ENCODE measurements at places on chromosomes 3 and 15.

DNA sequence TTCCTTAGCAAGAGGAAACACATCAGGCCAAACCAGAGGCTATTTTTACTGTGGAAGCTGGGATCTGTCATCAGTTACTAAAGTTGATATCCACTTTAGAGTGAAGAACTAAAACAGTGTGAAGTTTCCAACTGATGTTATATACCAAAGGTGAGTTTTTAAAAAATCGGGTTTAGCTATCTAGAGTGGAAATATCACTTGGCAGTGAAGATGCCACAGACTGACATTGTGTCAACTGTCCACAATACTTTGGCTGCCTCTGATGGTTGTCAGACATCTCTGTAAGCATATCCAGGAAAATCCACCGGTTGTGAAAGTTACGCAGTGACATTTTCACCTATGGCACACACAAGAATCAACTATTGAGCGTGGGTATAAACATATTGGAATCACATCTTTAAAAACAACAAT lies 9.2 kb downstream of the ZIC1 start:
- DNase-seq: no peak

- DNase-seq: no peak
Measured at GRCh38 chr15:88124199-88124598, 132.3 kb downstream of the NTRK3 start.

DNA sequence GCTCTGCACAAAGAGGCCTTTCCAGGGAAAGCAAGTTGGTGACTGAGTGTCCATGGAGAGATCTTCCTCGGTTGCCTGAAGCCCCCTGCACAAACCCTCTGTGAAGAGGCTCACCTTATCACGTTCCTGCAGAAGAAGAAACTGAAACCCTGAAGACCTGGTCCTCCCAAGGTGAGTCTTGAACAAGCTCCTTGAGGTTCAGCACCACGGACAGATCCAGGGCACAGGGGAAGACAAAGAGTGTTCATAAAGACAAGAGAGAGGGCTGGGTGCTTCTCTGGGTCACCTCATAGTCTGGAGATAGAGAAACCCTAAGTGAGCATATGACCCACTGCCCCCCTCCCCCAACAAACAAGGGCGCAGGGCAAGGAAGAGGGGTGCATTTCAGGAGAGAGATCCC lies 21.7 kb upstream of the TBC1D21 start:
- DNase-seq: no peak

DNA sequence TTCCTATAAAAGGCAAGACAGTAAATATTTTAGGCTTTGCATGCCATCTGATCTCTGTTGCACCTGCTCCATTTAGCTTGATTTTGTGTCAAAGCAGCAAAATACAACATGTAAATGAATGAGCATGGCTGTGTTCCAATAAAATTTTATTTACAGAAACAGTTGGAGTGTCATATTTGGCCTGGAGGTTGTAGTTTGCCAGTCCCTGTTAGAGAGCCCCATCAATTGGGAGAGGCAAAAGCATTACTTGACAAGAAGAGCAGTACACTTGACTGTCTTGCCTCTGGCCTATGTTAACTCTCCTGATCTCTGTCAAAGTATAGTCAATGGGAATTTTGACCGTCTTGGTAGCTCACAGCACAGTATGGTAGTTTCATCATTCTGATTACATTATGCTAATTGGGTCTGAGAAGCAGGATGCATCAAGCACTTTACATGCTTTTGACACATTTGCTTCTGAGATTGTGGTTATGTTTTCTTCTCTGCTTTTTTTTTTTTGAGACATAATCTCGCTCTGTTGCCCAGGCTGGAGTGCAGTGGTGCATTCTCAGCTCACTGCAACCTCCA lies 35.4 kb downstream of the SLC28A2 start:
- DNase-seq: no peak

DNA sequence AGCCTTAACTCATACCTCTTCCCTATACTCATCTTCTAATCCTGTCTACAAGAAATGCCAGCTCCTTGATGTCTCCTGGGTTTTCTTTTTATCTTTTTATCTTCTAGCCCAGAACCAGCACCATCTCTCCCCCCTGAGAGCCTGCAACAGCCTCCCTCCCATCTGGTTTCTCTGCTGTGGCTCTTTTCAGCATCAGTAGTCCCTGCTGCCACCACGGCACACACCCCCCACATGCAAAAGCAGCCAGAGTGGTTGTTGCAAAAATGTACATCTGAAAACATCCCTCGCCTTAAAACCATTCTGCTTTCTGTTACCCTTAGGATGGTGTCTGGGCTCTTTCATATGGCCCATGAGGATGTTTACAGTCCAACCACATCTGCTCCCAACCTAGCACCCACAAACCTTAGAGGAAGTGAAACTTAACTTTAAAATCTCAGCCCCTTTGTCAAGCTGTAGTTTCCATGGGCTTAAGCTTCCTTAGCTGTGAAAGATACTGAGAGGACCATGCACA lies 775 bp downstream of the TTC21A start:
- no peak for DNase-seq

GRCh38 chr3:112779558-112780480 lies 66.8 kb downstream of the CD200R1L start:
- DNase-seq: no peak

- no peak for DNase-seq
Measured at GRCh38 chr15:70226337-70226980, 128.7 kb upstream of the TLE3 start.

DNA sequence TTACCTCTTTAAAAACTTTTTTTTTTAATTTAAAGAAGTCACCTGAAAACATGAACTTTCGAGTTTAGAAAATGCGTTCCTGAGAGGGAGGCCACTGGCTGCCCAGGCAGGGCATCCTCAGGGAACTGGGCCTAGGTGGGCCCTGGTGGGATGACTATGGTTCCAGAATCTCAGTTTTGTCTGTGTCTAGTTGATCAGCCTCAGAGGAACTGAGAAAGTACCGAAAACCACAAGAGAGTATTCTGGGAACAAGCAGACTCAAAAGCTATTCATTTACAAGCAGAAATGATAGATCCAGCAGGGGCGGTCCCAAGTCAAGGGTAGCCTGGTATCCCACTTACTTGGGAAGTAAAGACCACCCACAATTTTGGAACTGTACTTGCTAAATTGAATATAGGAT lies 10.5 kb downstream of the WWTR1 start:
- no peak for DNase-seq

GRCh38 chr15:83574345-83574744 lies 79.6 kb upstream of the ADAMTSL3 start:
- no peak for DNase-seq

GRCh38 chr3:140523600-140523999 lies 154.3 kb upstream of the TRIM42 start:
- no peak for DNase-seq

DNA sequence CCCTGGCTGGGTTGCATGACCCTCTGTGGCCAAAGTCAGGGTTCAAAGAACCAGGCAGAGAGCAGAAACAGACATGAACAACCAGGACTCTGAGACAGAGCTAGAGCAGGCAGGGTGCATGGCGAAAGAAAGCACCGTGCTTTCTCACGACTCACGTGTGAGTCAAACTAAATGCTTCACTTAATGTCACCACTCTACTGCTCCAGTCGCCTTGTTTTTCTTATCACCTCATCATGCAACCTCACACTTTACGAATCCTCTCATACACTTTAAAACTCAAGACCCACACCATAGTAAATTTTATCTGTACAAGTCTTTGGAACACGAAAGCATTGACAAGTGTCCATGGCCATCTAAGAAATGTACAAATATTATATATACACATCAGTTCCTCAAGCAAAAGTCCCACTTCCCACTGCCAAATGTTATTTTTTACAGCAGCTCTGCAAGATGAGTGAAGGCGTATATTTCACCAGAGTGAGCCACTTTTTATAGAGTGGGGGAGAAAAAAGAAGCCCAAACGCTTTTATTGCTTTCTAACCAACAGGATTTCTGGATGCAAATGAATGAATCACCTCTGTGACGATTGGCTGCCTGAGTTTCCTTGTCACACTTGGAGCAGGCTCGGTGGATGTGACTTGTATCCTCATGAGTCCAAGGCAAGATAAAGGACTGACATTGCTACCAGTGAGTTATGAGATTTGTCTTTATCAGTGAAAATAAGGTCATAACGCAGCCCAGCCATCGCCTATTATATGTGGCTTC lies 16.0 kb upstream of the MEGF11 start:
- DNase-seq: peak; percentile 11

GRCh38 chr15:93274257-93274656 lies 185.2 kb upstream of the RGMA start:
- no peak for DNase-seq

DNA sequence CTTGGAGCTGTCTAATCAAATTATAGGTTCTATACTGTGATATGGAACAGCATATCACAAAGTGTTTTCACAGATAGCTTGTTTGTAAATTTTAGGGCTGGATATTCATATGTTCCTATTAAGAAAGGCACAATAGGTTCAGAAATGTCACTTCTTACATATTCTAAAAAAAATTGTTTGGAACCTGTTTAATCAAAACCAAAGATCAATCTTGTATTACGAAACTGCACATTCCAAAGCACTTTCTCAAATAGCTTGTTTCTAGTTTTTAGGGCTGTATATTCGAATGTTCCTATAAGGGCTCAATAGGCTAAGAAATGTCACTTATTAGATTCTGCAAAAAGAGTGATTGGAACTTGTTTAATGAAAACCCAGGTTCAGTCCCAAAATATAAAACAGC lies 67.4 kb upstream of the OSBPL11 start:
- no peak for DNase-seq

GRCh38 chr15:69602921-69603320 lies 150.3 kb downstream of the RPLP1 start:
- no peak for DNase-seq

DNA sequence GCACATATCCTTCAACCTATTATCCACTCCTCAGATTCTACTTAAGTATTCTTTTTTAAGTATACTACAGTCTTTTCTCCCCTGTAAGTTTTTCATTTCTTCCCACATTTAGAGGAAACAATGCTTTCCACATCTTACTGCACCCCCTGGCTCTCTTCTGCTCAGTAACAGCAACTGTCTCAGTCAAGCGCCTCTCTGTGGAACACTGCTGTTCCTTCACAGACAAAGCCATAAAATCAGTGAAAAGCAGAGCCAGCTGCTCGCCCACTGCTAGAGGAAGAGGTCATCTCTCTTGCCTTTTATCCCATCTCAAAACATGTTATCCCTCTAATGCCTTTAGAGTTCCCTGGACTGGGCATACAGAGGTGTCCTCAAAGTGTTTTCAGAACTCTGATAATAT lies 24.8 kb downstream of the SERP1 start:
- DNase-seq: no peak

- DNase-seq: no peak
Measured at GRCh38 chr3:184321666-184322065, 7.3 kb downstream of the EIF4G1 start.

GRCh38 chr3:6739288-6739687 lies 121.6 kb upstream of the GRM7 start:
- no peak for DNase-seq

GRCh38 chr3:150035301-150035779 lies 64.6 kb upstream of the PFN2 start:
- no peak for DNase-seq
